Dermis blood vessel endothelial cell (primary cell): ENCODE measurements at places on chromosomes 1 and 21.
A peak's percentile ranks its signal among the peaks of the same experiment; 100 is the strongest.

DNA sequence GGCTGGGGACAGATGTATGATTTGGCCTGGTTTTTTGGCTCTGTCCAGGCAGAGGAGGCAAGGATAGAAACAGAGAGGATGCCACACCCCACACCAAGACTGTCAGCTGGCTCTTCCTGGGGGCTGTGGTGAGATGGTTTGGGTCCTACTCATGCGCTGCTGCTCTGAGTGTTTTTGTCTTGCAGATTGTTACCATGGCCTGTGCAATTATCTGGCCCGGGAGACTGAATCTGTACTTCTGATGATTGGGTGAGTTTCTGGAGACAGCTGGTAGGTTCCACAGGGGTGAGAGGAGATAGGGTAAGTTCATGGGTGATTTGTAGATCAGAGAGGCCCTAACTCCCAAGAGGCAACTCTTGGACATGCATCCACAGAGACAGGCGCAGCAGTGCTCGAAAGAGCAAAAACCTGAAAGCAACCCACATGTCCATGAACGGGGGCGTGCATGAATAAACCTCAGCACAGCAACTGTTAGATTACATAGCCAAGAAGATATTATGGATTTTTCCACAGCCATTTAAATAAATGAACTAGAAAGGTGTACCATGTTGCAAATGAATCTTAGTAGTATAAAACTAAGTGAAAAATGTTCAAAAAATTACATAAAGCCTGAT is 17.8 kb downstream of the AADACL4 start:
- no peak for DNase-seq

- no peak for DNase-seq
These were observed 38.0 kb downstream of the LAMC1 start for GRCh38 chr1:183061194-183061593.

GRCh38 chr1:96524100-96524499 is 197.5 kb upstream of the PTBP2 start:
- DNase-seq: peak; percentile 16

DNA sequence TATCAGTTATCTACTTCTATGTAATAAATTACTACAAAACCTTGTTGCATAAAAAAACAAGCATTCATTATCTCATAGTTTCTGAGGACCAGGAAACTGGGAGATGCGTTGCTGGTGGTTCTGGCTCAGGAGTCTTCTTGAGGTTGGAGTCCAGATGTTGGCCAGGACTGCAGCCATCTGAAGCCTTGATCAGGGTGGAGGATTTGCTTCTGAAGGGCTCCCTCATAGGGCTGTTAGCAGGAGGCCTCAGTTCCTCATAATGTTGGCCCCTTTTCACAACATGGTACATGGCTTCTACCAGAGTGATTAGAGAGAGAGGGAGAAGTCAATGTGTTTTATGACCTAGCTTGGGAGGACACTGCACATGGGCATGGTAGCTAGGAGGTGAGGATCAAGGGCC is 137.4 kb downstream of the CNIH3 start:
- no peak for DNase-seq

DNA sequence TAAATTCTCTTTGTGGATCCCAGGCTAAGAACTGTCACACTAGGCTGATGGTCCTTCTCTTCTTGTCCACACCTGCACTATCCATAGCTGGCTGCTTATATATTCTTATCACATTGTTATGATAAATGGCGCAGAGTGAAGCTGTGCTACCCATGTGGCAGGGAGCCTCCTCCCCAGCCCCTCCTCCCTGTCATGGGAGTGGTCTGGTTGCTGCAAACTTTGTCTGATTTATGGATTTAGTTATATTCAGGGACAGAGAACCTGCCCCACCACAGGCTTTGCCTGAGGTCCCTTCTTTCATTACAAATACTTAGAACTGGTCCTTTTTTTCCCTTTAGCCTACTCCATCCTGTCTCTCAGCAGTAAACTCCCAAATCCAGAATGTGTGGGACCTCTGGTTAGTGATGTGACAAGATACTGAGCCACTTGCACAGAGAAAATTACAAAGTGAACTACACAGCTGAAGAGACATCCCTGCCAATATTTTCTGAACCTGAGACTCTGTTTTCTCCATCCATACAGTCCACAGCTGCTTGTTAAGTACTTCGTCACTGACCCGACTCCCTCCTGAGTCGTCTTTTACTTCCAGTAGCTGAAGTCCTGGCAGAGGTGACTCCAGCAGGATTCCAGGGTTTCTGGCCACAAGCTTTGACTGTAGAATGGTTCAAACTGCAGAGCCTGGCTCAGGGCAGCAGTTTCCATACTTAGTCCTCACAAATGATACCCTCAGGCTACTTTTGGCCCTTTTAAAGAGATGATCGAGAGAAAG is 37.6 kb downstream of the PTGFRN start:
- DNase-seq: no peak

DNA sequence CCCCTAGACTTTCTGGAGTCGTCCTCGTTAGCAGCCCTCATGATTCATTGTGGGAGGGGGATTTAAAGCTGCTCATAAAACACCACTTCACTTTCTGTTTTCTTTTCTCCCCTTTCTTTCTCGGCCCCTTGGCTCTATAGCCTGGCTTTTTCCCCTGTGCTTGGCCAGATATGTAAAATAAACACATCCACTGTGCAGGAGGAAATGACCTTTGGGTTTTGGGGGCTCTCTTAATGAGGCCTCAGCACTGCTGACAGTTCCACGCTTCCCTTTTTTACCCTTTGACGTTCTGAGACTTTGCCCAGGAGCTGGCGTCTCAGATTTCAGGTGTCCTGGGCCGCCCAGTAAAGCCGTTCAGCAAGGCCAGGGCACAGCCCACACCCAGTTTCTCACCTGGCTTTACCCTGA is 65.7 kb downstream of the RUNX3 start:
- peak; percentile 14 for DNase-seq

- DNase-seq: no peak
These were observed 155.4 kb downstream of the URB2 start for GRCh38 chr1:229781453-229781852.

DNA sequence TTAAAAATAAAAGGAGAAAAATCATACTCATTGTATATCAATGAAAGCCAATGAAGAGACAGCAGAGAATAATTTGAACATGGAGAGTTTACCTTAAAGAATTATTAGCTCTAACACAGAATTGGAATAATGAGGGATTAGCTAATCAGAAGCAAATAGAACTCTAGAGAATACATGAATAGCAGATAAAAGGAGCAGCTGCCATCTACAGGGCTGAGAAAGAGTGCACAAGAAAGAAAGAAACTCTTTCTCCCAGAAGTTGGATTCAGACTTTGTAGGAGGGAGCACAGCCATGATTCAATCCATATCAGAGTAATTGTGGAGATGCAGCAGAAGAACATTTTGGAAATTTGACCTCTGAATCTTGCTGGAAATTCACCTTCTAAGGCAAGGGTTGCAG is 1171.2 kb downstream of the PLA2G4A start:
- no peak for DNase-seq

DNA sequence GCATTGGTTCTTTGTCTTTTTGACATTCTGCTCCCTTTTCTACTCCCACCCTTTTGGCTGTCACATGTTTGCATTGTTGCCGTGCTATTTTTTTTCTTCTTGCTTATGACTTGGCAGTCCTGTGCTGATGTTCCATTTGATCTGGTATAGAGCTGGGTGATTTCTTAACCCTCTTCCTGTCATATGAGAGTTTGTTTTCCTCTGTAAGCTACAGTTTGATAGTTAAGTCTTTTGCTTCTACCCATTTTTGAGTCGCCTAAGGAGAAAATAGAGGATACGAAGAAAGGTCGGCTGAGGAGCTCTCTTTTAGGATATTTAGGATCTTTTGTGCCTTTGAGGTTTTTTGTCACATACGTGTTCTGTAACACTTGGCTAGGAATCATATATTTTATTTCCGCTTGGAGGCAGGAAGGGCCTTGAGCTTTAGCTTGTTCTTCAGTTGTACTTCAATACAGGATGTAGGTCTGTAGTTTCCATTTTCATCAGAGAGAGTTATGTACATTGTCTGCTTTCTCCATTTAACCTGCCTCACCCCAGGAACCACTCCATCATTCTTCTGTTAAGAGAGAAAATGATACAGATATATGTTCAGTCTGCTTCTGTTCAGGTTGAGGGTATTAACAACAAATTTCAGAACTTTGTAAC is 150.7 kb downstream of the BACH1 start:
- peak; percentile 30 for DNase-seq

DNA sequence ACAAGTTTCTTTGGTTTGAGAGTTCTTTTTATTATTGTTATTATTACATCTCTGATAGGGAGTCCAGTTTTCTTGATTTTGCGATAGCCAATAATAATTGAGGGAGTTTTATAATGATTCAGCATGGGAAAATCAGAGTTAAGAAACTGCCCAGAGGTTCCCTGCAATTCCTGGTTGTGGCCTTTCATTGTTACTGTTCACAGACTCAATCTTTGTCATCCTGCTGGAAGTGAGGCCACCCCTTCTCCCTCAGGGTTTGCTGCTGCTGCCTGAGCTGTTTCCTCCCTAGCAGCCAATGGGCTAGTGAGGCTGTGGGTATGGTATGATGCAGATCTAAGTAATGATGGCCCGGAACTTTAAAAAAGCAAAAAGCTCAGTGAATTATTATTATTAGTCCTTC is 50.2 kb upstream of the TACSTD2 start:
- peak; percentile 18 for DNase-seq

DNA sequence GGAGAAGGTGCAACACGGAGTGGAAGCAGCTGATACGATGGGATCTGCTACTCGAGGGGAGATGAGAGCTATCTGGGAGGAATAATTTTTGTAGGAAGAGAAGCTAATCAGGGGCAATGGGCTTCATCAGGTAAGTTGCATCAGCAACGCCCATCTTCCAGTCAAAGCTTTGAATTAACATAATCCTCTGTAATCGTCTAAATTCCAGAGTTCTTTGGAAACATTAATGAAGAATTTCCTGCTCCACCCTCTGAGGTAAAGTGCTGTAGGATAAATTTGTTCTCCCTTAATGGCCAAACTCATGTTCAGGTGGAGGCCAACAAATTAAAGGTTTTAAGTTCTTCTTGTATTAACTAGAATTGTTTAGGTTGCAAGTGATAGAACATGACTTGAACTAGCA is 94.0 kb upstream of the KAZN start:
- DNase-seq: no peak

- DNase-seq: no peak
These were observed 14.8 kb downstream of the NUCKS1 start for GRCh38 chr1:205735218-205735617.
